Body of pancreas (tissue), 4 donors: ENCODE measurements at places on chromosomes 11 and 22. TPM values are rescaled to one million over a fixed set of nuclear protein-coding genes. Genes with fewer than 3 reads are reported as not detected.

DNA sequence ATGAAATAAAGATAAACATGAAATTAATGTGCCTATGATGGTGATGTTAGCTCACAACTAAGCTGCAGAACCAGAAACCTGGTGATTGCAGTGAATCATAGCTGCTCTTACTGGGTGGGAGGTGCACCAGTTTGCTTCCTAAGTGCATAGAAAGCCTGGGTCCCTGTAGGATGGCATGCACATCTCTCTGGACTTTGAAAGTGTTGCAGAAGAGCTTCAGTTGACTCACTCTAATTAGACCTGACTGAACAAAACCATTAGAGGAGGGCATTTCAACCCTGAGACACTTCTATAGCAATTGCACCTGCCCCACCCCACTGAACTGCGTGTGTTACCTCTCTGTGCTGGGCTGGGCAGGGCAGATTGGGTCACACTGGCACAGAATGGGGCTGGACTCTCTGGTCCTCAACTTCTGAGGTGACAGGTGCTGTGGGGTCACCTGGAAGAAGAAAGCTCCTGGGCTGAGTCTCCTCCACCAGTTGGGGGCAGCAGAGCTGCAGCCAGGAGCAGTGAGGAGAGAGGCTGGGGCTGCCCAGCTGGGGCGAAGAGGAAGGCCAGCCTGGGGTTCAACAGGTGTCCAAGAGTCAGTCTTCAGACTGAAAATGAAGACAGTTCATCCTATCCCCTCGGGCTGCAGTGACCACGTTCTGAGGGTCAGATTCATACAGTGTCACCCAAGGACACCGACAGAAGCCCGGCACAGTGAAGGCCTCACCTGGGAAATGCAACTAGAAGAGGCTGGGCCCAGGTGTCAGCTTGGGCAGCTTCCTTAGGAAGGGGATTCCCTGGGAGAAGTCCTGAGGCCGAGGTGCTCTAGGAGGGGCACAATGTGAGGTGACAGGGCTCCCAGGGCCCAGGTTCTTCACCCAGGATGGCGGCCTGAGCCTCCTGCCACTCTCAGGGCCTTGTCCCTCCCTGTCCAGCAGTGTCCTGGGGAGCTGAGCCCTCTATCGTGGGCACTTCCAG, 58.1 kb downstream of the GGTLC2 start:
- DNase-seq, result no peak

GRCh38 chr11:1931341-1932104, 12.0 kb downstream of the TNNT3 start:
- DNase-seq, result peak; percentile 23

The PTPN5 gene
- not detected for total RNA-seq

The YPEL4 gene
- 0.26 TPM for total RNA-seq

The OR8G1 gene
- not detected for total RNA-seq

The C11orf52 gene
- total RNA-seq, result 4.6 TPM

The SGSM1 gene
- total RNA-seq, result 3.6 TPM
